A172 (cell line): ENCODE measurements at places on chromosomes 4 and X. TPM values are rescaled to one million over a fixed set of nuclear protein-coding genes. Genes with fewer than 3 reads are reported as not detected.

GRCh38 chrX:119870626-119871131 is 854 bp downstream of the RNF113A start:
- DNase-seq, result no peak

DNA sequence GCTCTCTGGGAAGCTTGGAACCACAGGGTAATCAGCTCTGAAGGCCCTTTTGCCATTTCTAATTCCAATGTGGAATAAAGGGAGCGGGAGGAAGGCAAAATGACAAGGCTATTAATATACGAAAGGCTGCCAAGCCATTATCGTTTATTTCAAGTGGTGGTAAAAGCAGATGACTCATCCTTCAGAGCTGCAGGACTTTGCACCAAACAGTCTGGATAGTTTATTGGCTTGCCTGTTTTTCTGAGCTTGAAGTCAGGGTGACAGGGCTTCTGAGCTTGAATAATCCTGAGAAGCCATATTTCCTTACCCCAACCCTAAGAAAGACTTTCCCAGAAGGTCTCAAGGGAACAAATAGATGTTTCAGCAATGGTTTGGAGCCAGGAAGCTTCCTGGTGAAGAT is 7.7 kb upstream of the GABRE start:
- DNase-seq, result peak; percentile 71

GRCh38 chr4:174358829-174359228 is 75.1 kb downstream of the CEP44 start:
- peak; percentile 57 for DNase-seq

DNA sequence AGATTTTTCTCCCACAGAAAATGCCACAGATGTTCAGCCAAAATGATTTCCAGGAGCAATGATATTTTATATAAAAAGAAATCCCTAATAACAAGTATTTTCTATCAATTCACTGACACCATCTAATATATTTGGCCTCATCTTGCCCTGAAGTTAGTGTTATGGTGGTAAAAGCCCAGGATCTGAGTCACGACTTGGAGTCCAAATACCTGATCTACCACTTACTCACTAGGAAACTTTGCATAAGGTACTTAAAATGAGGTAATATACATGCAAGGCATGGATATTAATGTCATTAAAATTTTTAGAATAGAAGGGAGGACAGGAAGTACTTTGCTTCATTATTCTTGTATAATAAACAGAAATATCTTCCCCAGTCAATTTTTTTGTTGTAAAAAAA is 16.3 kb downstream of the PPP3CA start:
- no peak for DNase-seq

GRCh38 chr4:137090951-137091350 is 441.3 kb downstream of the PCDH18 start:
- DNase-seq, result no peak

GRCh38 chr4:7062816-7063215 is 5.0 kb downstream of the GRPEL1 start:
- DNase-seq, result no peak

GRCh38 chr4:34363842-34364241 is 1880.5 kb downstream of the ARAP2 start:
- no peak for DNase-seq

DNA sequence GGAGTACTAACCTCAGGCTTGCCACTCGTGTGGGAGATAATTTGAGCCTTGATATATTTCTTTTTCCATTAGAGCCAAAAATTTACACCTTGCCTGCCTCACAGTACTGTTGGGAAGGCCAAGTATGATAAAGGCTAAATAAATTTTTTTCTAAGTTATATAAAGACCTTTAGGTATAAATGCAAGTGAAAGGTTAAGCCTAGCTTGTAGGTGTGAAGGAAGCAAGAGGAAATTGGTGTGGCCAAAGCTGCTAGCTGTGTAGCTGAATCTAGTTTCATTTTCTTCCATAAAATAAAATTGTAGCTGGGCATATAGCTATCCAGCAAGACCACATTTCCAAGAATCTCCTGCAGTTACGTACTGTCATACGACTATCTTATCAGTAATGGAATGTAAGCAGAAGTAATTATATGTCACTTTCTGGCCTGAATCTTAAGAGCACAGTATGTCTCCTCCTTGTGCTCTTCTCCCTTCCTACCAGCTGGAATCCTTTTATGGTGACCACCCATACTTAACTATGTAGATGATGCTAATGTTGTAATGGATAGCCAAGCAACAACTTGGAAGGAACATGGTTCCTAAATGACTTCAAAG is 14.3 kb upstream of the GABRE start:
- DNase-seq, result no peak

- DNase-seq, result no peak
Measured at GRCh38 chrX:86845101-86845500, 672.5 kb upstream of the KLHL4 start.

GRCh38 chr4:17823871-17824669 is 13.3 kb downstream of the NCAPG start:
- DNase-seq, result no peak

- DNase-seq, result no peak
Measured at GRCh38 chr4:155491336-155492120, 114.8 kb upstream of the MAP9 start.

The EGFL6 gene
- total RNA-seq, result not detected in 2 replicates

DNA sequence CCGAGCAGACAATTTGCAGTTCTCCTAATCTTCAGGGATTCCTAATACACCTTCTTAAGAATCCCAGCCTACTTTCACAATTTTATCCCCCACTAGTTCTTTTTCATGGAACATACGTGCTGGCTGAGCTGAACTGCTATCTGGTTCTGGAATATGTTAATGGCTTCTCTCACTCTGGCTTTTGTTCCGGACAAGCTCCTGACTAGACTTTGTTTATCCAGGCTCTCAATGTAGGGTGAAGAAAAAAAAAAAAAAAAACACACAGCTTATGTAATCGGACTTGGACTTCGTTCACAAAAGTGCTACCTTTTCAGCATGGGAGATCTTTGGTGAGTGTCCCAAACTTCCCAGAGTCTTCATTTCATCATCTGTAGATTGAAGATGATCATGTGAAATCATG is 555.4 kb upstream of the CPEB2 start:
- no peak for DNase-seq

GRCh38 chr4:180828455-180829018 is 1414.7 kb upstream of the TENM3 start:
- DNase-seq, result peak; percentile 67
